ENCODE measurements at places on chromosomes 2 and 18.

- DNase-seq: peak; percentile 32
Measured at GRCh38 chr18:495017-495416, 5.5 kb downstream of the COLEC12 start.

DNA sequence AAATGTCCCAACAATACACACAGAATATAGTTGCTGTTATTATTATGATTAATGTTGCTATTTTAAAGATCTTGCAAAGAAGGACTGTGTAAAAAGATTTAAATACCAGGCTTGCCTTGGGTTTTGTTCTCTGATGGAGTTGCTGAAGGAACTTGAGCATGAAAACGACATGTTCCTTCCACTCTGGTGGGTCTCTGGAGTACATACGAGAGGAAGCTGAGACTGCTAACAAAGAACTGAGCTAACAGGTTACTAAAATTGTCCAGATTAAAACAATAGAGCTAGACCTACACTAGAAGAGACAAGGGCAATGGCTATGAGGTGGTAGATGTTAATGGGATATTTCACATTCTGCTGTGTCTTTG lies 612.2 kb downstream of the TSN start:
- DNase-seq: no peak

- no peak for DNase-seq
Measured at GRCh38 chr18:9944805-9945204, 31.0 kb downstream of the VAPA start.

GRCh38 chr2:218017211-218018053 lies 14.6 kb upstream of the TNS1 start:
- no peak for DNase-seq

DNA sequence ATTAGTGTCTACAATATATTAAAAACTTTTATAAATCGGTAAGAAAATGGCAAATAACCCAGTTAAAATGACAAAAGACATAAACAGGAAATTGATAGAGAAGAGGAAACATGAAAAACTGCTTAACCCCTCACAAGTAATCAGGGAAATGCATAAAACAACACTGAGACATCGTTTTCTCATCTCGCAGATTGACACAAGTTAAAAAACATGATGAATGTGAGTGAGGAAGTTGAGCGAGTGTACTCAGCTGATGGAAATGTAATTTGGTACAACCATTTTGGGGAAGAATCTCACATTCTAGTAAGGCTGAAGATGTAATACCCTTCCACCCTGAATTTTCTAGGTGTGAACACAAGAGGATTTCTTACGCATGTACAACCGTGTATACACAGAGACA lies 18.0 kb upstream of the THOC1 start:
- DNase-seq: no peak

DNA sequence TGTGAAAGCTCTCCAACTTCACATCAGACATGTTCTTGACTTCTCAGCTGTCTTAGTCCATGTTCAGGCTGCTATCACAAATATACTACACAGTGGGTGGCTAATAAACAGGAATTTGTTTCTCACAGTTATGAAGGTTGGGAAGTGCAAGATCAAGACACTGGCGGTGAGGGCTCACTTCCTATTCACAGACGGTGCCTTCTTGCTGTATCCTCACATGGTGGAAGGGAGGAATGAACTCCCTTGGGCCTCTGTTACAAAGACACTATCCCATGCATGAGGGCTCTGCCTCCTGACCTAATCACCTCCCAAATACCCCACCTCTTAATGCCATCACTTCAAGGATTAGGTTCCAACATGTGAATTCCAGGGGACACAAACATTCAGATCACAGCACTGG lies 9.7 kb downstream of the UXS1 start:
- no peak for DNase-seq

- peak; percentile 48 for DNase-seq
Measured at GRCh38 chr2:74919827-74920226, 38.6 kb upstream of the POLE4 start.

Data from IMR-90 (cell line).